NCI-H2107 (cell line): ENCODE measurements at places on chromosomes 6 and 20.

DNA sequence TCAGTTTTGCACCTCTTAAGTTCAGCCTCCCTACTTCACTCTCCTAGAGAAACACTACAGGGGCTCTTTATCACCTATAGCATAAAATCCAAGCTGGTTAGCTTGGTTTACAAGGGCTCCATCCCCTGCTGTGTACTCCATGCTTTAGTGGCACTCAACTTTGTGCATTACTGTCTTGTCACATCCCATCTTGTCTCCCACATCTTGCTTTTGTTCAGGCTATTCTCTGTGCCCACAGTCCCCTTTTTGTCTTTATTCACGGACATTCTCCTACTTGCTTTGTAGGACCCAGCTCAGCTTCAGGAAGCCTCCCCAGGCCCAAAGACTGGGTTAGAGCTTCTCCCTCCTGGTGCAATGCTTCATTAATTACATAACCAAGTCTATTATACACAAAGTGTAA lies 107.9 kb upstream of the SPACA1 start:
- DNase-seq = no peak

- DNase-seq = no peak
Measured at GRCh38 chr6:11604215-11604614, 66.7 kb downstream of the TMEM170B start.

GRCh38 chr6:45512717-45513116 lies 135.0 kb upstream of the SUPT3H start:
- DNase-seq = no peak

DNA sequence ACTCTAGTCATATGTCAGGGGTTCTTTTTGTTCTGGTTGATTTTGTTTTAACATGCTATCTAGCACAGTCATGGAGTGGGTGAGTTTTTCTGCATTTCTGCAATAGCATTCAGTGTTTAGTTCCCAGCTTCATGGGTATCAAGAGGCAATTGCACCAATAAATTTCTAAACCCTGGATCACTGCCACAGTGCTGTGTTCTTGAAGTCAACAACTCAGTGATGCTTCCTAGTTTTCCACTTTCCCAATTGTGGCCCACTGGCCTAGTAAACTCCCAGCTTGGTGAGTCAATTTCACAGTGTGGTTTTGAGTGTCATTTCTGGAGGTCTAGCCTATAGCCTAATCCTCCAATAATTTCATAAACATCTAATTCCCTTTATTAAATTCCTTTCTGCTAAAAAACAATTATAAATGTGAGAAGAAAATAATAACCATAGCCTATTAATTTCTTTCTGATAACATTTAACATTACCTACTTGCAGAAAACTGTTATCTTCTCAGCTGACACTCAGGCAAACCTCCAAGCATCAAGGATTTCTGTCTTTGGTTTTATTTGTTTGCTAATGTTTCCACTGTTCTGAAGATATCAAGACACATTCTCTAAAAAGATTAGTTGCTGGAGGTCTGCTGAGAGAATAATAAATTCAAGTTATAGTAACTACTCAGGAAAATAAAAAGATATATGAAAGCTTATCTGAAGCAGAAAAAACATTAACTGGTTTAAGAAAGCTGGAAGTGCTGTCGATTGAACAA lies 89.9 kb downstream of the PDE7B start:
- DNase-seq = no peak

- DNase-seq = no peak
Measured at GRCh38 chr20:10665791-10666190, 8.0 kb downstream of the JAG1 start.

GRCh38 chr6:139882977-139883728 lies 508.7 kb upstream of the CITED2 start:
- DNase-seq = no peak

DNA sequence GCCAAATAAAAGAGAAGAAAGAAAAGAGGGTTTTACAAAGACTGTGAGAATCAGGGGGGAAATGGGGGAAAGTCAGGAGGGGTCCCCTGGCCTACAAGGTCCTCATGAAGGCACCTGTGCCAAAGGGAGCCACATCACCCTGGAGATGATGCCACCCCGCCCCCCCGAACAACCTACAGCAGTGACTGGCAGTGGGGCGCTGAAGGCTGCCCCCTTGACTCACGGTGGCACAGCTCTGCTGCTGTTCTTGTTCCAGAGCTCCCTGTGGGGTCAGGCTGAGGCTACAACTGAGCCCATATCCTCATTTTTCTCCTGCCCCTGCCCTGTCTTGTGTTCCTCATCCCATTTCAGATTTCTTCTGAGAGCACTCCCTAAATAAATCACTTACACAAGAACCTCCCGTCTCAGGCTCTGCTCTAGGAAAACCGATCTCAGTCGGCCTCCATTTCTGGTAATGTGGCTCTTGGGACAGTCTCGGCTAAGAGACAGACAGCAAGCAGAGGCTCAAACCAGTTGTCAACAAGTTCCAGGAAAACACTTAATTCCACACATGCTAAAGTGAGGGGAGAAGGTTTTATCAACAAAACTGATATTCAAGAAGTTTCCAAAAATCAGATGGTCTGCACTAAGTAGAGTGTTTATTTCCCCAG lies 105.7 kb downstream of the SNAP25 start:
- no peak for DNase-seq

- no peak for DNase-seq
Measured at GRCh38 chr6:69286331-69286730, 510.5 kb downstream of the LMBRD1 start.

- no peak for DNase-seq
Measured at GRCh38 chr6:43673444-43674084, 14.0 kb downstream of the MRPS18A start.

- no peak for DNase-seq
Measured at GRCh38 chr6:157185986-157186385, 137.3 kb downstream of the TMEM242 start.

- no peak for DNase-seq
Measured at GRCh38 chr6:153073841-153074240, 57.2 kb downstream of the RGS17 start.

GRCh38 chr6:2752477-2753109 lies 1.9 kb upstream of the MYLK4 start:
- DNase-seq = no peak

DNA sequence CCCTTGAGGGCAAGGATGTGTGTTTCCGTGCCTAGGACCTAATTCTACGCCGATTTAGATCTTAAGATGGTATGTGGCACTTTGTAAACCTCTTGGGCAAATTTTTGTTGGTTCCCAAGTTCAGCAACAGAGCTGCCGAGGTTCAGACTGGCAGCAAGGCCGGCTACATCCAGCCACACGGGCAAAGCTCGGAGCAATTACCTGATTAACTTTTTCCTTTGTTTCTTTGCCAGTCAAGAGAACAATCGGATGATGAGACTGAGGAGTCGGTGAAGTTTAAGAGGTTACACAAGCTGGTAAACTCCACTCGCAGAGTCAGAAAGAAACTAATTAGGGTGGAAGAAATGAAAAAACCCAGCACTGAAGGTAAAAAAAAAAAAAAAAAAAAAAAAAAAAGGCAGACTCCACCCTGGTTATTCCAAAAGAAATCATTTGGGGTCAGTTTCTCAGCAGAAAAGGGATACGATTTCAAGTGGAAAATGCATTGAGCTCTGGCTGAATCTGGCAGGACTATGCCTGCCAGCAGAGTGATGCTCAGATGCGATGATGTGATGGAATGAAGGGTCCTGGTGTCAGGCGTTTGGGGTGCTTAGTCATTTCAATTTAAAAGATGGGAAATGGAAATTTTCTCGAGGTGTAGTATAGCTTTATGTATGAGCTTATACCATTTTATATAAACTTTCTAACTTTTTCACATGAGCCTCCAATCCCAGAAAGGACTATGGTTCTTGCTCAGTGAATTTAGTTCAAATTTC lies 171.6 kb downstream of the SASH1 start:
- no peak for DNase-seq

GRCh38 chr20:32523613-32524213 lies 61.4 kb downstream of the NOL4L start:
- no peak for DNase-seq

GRCh38 chr6:116714761-116715160 lies 33.8 kb downstream of the KPNA5 start:
- no peak for DNase-seq

GRCh38 chr6:107185391-107185970 lies 70.2 kb upstream of the BEND3 start:
- peak; percentile 16 for DNase-seq

DNA sequence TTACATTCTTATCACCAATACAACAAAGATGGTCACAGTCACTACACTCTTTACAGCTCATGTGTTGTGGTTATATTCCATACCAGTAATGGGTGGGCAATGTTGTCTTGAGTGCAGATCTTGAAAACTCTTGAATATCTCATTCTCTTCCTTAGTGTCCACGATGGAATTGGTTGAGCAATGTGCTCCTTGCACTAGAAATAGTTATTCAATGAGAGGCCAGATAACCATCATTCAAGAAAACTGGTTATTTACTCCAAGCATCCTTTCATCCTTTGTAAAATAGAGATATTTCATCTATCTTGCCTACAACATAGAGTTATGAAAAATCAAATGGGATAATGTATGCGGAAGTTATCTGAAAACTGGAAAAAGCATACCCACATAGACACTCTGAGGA lies 215.9 kb downstream of the ARHGAP18 start:
- DNase-seq = no peak

- DNase-seq = no peak
Measured at GRCh38 chr6:111469543-111469942, 13.5 kb downstream of the REV3L start.

DNA sequence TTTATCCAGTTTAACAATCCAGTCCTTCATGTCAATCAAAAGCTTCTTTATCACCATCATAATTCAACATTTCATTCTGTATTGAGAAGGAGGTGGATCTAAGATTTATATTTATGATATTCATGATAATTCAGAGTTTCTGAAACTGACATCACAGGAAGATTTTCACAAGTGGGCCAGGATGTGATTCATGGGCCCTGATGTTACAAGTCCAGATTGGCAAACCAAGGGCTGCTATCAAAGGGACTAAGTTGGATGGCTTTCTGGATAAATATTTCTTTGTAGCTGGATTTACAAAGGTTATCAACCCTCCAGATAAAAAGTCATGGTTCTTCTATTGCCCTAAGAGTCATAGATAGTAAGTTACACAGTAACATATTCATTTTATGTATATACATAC lies 866.5 kb downstream of the KIF16B start:
- no peak for DNase-seq

DNA sequence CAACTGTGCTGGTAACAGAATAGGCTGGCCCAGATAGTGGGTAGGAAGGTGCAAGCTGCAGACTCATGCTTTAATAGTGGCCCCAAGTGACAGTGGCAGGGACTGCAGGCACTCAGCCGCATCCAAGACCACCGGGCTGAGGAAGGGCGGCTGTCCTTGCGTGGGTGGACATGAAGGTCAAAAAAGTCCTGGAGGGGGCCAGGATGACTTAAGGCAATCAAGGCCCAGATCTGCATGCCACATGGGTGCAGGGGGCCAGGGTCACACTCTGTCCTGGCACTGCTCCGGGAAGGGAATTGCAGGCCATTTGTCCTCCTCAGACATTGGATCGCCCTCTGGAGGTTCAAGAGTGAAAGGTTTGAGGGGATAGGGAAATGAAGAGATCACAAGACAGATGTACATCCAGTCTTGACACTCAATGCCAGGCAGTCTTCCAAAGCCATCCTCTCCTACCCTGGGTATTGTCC lies 10.4 kb upstream of the VNN2 start:
- no peak for DNase-seq

DNA sequence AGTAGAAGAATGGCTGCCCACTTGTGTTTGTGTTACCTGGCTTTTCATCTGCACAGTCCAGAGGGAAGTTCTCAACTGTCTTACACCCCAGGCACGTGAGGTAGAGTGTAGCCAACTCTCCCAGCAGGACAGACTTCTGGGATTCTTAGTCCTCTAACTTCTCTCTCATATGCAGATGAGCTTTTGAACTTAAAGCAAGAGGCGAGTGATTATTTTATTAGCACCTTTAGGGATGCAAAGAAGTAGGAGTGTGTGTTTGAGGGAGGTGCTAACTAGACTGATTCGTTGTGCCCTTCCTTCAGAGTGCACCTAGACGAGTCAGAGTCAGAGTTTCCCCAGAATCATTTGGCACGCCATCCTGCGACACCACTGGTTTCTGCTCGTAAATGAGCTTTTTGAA lies 10.8 kb downstream of the CDYL start:
- DNase-seq = no peak

GRCh38 chr6:11552442-11552841 lies 14.9 kb downstream of the TMEM170B start:
- DNase-seq = no peak

DNA sequence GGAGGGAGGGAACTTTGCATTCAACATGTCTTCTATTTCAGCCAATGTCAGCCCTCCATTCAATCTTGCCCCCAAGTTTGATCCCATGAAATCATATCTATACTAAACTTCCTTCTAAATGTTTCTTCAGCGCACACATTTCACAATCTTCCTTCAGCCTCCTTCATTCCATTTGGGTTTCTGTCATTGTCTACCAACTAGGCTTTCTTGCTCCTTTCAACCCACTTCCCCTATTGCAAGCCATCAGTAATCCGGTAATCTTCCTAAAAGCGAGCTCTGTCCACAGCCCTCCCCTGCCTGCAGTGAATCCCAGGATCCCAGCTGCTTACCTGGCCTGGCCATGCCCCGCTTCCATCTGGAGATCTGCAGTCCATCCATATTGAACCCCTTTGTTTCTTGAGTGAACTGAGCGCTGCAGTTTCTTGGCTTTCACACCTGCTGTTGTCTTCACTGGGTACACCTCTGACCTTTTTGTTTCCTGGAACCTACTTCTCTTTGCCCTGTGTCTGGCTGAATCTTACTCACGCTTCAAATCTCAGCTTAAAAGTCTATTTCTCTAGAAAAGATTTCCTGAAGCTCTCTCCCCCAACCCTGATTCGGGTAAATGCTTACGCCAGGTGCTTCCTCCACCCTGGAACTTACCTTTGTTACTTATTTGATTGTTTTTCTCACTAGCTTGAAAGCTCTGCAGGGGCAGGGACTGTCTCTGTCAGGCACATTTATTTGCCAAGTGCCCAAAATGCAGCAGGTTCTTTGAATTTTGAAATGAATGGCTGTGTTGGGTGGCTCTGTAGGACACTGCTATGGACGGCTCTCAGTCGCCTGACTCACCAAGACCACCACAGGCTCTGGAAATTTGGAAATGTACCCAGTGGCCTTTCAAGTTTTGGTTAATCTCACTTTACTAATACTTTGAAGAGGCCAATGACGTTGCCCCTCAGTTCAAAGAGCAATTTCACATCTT lies 50.3 kb downstream of the ADTRP start:
- DNase-seq = no peak

GRCh38 chr6:101391772-101392585 lies 1.5 kb upstream of the GRIK2 start:
- no peak for DNase-seq

- no peak for DNase-seq
Measured at GRCh38 chr6:166507809-166508564, 78.5 kb downstream of the RAMACL start.

- DNase-seq = no peak
Measured at GRCh38 chr6:11692451-11693376, 85.9 kb downstream of the ADTRP start.

GRCh38 chr20:58712151-58712791 lies 19.7 kb downstream of the NPEPL1 start:
- DNase-seq = no peak

DNA sequence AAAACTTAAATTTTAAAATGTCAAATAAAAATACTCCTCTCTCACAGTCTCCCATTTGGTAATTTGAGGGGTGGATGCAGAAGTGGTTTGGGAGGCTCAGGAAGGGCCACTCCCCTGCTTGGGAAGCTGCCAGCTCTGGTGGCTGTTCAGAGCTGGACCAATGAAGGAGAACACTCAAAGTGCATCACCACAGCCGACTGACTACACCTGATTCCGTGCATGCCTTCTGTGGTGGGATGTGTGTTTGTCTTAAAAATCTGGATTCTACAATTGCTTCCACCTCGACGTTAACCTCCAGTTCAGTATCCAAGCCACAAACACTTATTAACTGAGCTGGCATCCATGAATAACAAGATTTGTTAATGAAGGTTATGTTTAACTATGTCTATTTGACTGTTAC lies 137.3 kb downstream of the FOXC1 start:
- no peak for DNase-seq
